ENCODE measurements at places on chromosomes 5 and 9.
A peak's percentile ranks its signal among the peaks of the same experiment; 100 is the strongest.

DNA sequence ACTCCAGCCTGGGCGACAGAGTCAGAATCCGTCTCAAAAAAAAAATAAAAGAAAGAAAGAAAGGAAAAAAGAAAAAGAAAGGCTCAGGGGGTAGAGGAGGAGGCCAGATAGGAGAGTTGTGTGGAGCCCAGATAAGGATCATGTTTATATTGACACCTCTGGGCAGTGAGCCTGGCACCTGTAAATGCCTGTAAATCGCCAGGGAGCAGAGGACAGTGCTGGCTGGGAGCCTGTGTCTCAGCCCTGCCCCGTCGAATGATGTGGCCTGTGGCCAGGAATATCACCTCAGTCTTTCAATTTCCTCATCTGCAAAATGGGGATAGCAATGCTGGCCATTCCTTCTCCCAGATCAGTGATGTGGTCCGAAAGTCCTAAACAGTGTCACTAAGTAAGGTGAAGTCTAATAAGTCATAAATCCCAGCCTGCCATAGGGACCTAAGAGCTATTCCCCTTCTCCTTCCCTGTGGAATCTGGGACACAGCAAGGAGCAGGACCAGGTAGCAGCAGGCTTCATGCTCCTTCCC lies 10.3 kb upstream of the ABO start:
- DNase-seq = no peak

DNA sequence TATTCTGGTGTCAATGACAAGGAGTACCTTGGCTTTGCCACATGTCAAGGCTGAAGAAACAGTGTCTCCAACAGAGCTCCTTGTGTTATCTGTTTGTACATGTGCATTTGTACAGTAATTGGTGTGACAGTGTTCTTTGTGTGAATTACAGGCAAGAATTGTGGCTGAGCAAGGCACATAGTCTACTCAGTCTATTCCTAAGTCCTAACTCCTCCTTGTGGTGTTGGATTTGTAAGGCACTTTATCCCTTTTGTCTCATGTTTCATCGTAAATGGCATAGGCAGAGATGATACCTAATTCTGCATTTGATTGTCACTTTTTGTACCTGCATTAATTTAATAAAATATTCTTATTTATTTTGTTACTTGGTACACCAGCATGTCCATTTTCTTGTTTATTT lies 19.8 kb downstream of the CD274 start:
- no peak for DNase-seq

- DNase-seq = no peak
Measured at GRCh38 chr5:14767053-14767452, 102.5 kb downstream of the OTULIN start.

- DNase-seq = no peak
Measured at GRCh38 chr5:179256328-179257175, 88.7 kb downstream of the ADAMTS2 start.

DNA sequence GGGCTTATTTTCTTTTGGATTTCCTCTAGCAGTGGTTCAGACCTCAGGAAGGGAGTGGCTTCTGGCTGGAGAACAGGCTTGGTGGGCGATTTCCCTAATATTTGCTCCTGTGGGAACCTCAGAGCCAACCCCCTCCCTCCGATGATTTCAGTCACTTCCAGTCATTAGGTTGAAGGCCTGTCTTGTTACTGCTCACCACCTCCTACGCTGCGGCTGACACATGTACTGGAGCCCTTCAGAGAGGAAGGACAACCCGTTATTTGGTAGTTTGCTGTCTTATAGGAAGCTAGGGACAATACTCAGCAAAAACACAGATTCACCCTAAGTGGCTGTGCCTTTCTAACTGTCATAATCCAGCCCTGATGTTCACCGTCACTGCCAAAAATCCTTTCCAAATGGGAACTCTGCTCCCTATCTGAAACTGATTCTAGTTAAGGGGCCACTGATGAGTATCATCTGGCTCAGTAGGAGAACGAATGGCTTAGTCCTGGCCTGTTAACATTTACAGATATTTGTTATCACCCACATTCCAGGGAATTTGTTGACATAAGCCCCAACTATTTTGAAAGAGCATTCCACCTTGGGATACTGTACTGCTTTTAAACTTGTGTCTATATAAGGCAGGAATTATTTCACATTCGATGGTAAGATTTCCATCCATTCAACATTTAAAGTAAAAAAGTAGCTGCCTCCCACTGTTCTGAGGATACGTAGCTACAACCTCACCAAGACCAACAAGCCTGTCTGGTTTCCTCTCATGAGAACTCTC lies 29.3 kb upstream of the ANKH start:
- DNase-seq = peak; percentile 59

- no peak for DNase-seq
Measured at GRCh38 chr5:114006582-114006981, 355.3 kb upstream of the KCNN2 start.

DNA sequence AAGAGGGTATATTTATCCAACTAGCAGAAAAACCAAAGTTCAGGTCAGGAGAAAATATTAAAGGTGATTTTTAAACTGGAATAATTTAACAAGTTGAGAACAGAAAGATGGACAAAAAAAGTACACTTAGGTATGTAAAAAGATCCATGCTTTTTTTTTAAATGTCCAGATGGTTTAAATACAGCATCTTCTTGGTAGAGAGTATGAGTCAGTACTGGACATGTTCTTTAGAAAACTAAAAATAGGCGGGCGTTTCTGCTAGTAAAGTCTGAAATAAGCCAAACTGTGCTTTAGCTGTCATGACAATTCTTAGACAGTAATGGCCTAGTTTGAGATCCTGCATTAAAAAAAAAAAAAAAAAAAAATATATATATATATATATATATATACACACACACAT lies 255.9 kb upstream of the ST8SIA4 start:
- no peak for DNase-seq

DNA sequence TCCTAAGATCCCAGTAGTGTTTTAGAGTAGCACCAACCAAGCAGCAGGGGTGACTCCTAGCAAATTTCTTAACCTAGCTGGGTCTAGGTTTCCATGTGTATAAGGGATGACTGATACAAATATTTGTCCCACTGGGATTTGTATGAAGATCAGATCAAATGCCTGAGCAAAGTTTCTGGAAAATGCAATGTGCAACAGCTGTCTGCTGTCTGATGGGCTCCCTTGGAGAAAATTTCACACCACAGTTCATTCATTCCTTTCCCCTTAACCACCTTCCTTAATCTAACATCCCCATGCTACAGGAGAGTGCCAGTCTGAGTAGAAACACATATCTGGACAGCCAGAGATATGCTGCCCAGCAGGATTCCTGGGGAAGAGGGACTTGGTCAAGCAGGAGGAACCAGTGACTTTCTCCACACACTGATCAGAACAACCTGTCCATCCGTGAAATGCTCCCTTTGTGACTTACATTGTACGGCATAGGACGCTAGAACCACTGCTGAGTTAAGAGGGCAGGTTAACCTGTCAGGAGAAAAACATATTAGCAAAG lies 53.3 kb downstream of the PTPN3 start:
- no peak for DNase-seq

DNA sequence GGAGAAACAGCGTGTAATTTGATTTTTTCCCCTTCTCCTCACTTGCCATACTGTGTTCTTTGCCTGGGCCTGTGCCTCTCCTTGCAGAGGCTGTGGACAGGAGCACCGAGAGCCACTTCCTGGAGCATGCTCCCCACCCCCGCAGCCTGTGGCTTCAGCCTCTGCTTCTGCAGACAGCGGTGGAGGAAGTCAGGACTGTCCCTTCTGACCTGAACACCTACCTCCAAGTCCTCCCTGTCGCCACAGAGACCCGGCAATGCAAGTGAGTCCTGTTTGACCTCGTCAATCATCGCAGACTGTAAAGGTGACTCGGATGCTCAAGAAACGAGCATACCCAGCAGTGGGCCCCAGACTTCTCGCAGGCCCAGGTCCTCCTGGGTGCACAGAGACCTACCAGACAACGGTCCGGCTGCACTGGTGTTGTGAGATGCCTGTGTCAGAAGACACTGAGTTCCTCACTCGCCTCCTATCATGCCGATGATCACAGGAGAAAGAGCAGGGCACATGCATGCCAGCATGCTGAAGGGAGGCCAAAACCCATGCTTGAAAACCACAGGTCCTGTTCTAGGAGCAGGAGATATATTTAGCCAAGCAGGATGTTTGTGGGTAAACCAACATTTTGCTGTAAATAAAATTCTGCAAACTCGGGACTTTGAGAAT lies 198.8 kb downstream of the AUH start:
- peak; percentile 60 for DNase-seq

All from left ventricle myocardium superior (tissue), 1 donor.